ENCODE measurements at places on chromosomes 12 and 14.

DNA sequence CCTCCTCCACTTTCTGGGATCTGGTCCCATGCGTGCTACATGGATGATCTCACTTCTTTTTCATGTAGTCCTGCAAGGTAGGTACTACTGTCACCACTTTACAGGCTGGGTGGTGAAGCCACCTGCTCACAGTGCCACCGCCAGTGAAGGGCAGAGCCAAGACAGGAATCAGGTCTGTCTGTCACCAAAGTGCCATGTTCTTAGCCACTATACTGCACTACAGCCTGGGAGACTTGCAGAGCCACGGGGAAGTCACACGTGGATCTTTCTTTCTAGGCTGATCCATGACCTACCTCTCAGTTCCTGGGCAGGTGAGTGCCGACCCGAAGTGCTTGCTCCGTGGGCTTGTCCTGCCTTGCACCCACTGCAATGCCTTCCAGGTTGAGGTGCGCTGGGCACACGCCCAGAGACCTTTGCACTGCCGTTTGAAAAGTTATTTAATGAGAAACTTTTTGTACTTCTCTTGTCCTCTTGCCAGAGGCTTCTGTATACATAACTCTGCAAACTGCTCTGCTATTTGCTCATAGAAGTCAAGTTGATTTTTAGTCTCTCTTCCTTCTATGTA lies 19.7 kb upstream of the CLMN start:
- DNase-seq: no peak

GRCh38 chr12:108449478-108449877 lies 65.6 kb upstream of the FICD start:
- DNase-seq: no peak

DNA sequence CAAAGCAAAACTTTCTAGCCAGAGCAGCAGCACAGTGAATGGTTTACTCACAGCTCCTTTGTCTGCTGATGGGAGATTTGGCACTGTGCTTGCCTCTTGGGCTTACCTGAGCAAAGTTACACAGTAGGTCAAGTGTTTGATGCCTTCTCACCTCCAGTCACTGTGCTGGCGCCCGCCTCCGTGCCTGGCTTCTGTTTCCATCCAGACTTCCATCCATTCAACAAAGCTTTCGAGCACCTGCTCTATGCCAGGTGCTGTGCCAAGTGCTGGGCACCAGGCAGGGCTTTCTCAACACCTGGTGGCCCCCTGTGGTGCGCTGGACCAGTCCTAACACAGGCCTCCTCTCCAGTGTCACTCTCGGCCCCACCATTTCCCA lies 199.2 kb upstream of the EEA1 start:
- no peak for DNase-seq

DNA sequence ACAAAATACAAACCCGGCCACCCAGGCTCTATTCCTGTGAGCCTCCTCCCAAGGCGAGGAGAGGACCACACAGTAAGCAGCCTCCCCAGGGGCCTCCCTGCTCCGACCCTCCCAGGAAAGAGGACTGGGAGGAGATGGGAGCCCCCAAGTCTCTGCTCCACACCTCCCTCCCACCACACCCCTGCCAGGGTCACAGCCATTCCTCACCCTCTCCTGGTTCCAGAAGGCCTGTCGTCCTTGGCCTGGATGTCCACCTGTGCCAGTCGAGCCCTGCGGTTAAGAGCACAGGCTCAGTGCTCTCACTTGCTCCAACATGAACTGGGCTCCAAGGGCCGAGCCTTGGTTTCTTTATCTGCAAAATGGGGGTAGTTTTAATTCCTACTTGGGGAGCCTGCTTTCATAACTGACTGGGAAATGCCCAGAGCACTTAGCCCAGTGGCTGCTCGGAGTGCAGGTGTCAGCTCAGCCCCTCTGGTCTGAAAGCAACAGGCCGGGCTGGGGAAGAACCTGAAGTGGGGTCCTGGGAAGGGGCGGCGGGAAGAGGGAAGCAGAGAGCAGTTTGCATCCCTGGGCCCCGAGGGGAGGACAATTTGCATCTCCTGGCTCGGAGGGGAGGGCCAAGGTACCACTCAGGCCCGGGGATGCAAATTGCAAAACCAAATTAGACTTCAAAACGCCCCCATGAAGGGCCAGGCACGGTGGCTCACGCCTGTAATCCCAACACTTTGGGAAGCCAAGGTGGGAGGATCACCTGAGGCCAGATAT lies 23.6 kb downstream of the TCHP start:
- DNase-seq: no peak

GRCh38 chr14:54116972-54117371 lies 160.3 kb upstream of the BMP4 start:
- DNase-seq: no peak

- peak; percentile 79 for DNase-seq
Observed at GRCh38 chr14:101125719-101126651, 222.5 kb upstream of the RTL1 start.

DNA sequence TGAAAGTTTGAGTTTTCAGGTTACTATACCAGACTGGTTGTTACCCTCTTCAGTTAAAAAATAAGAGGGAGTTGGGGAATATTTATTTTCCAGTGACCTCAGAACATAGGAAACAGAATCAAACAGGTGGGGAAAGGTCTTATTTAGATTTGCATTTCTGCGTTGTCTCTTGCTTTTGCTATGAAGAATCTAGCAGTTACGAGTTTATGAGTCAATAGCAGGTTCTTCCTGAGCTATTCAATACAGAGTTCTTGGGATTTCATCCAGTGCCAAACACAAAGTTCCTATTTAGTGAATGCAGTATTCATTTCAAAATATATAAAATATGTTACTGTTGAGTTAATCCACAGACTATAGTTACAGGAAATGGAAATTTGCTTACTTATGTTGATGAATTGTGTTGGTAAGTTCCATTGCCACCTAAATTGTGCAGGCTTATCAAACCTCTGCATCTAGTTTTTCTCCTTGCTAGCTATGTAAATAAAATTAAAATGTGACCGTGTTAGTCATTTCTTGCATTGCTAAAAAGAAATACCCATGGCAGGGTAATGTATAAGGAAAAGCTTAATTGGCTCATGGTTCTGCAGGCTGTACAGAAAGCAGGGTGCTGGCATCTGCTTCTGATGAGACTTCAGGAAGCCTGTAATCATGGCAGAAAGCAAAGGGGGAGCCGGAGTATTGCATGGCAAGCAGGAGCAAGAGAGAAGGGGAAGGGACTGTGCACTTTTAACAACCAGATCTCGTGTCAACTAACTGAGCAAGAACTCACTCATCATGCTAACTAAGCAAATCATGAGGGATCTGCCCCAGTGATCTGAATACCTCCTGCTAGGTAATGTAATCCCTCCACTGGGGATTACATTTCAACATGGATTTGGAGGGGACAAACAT lies 110.2 kb downstream of the KTN1 start:
- DNase-seq: no peak

GRCh38 chr12:57381693-57382220 lies 49.1 kb downstream of the R3HDM2 start:
- no peak for DNase-seq

DNA sequence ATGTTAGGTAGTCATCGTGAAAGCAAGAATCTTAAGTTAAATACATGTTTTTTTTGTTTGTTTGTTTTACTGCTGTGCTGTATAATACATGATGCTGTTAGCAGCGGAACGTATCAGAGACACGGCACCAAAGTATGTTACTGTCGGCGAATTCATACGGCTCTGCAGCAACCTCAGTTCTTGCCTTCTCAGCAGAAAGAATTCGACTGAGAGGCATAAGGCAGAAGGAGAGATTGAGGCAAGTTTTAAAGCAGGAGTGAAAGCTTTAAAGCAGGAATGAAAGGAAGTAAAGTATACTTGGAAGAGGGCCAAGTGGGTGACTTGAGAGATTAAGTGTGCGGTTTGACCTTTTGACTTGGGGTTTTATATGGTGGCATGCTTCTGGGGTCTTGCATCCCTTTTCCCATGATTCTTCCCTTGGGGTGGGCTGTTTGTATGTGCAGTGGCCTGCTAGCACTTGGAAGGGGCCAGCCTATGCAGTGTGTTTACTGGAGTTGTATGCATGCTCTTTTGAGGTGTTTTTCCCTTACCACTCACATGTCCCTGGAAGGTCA lies 23.7 kb downstream of the LEMD3 start:
- no peak for DNase-seq

GRCh38 chr14:38389681-38390080 lies 133.8 kb upstream of the CLEC14A start:
- peak; percentile 86 for DNase-seq

DNA sequence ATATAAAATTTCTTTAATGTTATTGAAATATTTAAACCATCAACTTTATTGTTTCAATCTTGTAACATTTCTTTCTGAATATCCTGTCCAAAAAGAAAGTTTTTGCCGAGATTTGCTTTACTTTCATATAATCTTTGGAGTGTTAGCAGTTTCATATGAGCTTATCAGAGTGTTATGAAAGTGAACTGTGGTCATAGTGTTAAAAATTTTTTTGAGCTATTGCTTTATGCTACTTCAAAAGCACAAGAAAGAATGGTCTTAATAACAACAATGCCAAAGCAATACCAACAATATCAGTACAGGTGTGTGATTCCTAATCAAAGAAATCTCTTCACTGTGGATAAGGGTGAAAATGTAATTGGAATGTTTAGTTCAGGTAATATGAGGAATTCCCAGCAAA lies 1994.9 kb upstream of the FLRT2 start:
- no peak for DNase-seq
